ENCODE measurements at places on chromosomes 16 and 17.

- DNase-seq, result no peak
These were observed 24.8 kb downstream of the RAD51D start for GRCh38 chr17:35094902-35095301.

DNA sequence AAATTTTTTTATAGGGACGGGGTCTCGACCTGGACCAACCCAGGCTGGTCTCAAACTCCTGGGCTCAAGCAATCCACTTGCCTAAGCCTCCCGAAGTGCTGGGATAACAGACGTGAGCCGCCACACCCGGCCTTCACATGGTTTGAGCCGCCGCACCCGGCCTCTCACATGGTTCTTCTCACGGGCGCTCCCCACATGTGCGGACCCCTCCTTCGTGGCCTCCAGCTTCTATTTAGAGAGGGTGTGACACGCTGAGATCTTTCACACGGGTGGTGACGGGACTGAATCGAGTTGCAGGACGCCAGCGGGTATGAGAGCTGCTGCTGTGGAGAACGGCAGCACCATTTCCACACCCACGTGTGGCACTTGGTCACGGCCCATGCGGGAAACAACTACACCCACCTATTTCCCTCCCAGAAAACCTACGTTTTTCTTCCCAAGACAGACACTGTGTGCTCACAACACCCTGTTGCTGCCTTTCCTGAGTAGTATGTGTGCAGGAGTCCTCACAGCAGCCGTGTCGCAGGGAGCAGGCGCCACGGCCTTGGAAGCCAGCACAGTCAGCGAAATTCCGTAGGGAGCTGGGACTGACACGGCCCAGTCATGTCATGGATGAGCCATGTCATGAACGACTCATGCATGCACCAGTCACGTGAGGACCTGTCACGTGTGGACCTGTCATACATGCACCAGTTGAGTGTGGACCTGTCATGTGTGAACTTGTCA lies 20.1 kb upstream of the ACSF3 start:
- DNase-seq, result no peak

DNA sequence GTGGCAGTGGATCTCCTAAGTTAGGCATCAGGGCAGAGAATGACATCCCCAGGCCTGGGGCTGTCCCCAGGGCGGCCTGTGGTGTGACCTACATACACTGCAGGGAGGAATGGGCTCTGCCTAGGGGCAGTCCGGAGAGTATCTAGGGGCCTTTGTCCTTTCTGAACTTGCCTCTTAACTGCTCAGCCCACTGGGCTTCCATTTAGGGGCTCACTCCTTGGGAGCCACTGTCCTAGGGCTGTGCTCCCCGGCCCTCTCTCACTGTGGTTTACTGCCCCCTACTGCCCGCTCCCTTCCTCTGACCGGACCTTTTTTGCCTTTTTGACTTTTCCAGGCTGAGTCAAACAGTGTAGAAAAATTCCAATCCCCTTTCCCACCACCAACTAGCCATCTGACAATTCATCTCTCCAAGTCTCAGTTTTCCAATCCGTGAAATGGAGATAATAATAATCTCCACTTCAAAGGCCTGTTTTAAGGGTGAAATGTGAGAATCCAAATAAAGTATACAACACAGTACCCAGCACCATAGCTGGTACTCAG lies 66.8 kb downstream of the DNAH3 start:
- DNase-seq, result peak; percentile 19

DNA sequence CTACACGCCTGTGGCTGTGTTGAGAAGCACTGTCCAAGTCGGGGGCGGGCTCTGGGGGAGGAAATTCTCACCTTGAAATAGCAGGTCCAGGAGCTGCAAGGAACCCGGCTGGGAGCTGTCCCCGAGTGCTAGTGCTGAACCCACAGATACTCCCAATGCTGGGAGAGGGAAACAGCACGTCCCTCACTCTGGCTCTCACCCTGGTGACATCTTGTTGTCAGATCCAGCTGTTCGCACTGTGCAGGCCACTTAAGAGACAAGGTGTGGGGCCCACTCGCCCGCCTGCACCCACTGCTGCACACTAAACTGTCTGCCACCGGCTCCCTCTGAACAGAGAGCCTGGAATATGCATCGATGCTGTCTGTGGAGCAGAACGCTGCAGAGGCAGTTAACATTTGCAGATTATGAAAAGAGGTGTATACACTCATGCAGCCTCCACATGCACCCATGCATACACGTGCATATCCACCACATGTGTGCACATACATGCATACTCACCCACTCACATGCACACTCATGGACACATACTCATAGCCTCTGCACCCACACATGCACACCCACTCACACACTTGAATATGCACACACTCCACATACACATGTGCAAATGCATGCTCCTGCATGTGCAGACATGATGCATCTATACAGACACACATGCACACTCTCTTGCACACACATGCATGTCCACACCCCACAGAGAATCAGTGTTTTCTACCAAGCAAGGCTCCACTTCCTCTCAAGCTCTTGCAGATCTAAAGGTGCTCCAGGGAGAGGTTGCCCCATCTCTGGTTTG lies 42.0 kb downstream of the MGAT5B start:
- no peak for DNase-seq

DNA sequence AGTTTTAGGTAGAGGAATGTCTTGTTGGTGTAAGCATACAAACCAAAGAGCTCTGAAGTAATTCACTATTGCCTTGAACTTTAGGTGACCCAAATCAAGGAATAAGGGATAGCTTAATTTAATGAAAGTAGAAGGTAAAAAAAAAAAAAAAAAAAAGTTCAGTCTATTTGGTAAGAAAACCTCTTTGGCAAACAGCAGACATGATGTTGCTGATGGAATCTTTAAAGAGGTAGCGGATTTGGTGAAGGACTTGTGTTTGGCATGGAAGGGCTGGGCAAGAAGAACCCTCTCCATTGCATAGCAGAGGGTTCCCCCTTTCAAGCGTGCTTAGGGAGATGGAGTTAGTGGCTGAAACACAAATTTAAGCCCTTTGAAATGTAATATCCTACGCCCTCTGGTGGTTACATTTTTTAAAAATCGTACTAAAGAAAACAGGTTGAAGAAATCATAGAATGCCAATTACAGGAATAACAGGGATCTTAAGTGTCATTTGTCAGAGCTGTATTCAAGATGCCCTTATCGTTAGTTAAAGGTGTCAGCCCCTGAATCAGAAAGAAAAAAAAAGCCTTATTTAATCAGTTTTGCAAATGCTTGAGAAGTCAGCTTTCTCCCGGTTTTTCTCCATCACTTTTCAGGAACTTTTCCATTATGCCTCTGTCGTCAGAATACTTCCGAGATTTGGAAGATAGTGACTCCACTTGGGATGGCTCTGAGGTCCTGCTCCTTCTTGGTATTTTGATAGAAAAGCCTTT lies 383.1 kb downstream of the KCNJ2 start:
- no peak for DNase-seq

DNA sequence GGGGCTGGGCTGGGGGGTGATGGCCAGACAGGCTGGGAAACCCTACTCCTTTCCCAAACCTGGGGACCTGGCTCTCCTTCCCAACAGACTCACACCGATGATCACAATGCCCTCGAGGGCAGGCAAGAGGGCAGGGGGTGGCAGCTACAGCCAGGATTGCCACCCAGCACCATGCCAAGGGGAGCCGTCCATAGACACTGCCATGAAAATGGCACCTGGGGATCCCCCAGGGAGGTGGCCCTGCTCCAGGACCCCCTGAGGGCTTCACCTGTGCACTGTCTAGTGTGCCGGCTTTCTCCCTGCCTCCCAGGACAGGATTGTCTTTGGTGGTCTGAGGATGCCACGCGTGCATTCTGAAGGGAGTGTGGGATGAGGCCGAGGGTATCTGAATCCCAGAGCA lies 24.6 kb downstream of the RPH3AL start:
- DNase-seq, result no peak

DNA sequence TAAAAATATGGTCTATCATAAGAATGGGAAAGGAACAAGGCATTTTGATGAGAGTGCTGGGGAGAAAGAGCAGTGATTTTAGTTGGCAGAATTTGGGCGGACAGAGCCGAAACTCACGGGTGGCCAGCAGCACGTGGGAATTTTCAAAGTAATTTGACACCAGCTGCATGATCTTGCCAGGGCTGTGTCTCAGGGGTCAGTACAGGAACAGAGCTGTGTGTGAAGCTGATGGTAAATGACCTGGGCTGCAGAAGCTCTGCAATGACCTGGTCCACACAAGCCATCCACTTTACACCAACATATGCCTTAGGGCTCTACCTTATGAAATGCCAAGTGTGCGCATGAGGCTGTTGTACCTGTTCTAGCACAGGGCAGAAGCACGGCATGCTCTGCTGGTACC lies 112.0 kb downstream of the ZFHX3 start:
- DNase-seq, result no peak

DNA sequence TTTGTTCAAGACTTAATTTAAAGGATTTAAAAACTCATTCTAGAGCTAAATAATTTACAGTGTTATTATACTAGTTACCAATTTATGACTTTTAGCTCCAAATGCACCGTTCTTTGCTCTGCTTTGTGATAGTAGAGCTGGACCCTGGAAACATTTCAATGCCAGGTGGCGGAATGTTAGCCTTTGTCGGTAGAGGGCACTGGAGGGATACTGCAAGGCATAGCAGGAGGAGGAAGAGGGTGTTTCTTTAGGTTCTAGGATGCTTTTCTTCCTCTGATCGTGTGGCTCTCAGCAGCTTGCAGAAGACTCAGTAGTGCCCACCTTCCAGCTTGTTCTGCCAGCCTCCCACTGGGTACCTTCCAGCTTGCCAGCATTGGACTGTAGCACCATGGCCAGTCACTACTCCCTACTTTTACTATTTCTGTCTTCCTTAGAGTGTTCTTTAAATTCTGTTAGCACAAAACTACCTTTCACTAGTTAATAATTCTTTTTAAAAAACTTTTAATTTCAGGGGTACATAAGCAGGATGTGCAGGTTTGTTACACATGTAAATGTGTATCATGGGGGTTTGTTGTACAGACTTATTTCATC lies 325.3 kb downstream of the UTP18 start:
- no peak for DNase-seq

GRCh38 chr16:13926891-13927290 lies 6.9 kb downstream of the ERCC4 start:
- DNase-seq, result no peak

GRCh38 chr17:6241381-6241780 lies 171.2 kb downstream of the WSCD1 start:
- DNase-seq, result no peak

DNA sequence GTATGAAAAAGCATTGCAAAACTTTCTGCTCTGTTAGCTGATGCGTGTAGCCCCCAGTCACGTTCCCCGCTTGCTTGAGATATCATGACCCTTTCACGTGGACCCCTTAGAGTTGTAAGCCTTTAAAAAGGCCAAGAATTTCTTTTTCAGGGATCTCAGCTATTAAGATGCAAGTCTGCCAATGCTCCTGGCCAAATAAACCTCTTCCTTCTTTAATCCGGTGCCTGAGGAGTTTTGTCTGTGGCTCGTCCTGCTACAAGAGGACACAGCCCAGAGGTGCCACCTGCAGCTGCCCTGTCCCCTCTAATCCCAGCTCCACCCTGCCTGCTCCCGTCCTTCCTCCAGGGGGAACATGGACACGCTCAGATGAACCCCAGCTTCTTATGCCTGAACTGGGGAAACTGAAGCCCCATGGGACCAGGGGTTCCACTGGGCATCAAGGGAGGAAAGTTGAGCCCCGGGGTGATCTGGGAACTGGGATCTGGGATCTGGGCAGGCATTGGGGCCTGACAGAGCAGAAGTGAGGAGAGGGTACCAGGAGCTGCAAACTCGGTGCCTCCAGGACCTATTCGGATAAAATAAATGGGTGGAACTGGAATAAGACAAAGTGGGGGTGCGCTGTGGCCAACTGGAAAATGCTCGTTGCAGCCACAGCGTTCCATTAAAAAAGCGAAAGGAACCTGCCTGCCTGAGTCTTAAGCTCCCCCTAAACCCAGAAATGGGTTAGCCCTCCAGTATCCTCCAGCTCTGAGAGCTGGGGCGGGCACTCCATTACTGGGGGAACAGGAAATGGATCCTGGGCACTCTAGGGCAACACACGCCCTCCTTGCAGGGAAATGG lies 19.7 kb downstream of the QPRT start:
- DNase-seq, result no peak

GRCh38 chr16:68993456-68993855 lies 112.0 kb upstream of the HAS3 start:
- DNase-seq, result no peak

DNA sequence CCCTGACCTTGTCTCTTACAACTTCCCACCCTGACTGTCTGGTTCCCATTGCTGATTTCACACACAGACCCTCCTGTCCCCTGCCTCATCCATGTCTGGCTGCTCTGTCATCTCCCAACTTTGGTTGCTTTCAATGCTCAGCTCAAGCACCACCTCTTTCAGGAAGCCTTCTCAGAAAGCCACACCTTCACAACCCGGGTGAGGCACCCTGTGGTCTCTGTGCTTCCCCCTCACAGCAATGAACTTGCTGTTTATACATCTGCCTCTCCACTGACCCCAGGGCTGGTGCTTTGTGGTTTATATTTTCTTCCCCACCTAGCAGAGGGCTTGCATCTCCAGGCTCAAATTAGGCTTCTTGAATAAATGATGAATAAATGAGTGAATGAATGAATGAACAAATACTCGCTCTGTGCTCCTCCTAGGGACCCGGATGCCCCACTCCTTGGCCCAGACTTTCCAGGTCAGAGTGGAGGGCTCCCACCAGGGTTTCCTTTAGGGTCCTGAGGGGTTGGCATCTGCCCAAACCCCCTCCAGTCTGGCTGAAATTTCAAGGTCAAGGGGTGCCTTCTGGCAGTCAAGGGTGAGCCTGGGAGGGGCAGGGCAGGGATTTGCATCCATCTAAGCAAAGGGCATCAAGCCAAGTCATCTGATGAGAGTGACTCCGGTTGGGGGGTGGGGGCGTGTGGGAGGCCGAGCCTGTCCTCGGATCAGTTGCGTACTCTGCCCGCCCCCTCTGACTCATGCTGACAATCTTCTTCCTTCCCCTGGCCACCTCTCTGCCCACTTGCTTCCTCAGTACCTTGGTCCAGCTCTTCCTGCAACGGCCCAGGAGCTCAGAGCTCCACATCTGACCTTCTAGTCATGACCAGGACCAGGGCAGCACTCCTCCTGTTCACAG lies at the start of gene ITGAX:
Gene ITGAX, plus strand, starts transcription at position 783 of the 898 bp plus-strand sequence. Its CDS starts 79 bp downstream, at position 862.
- no peak for DNase-seq

GRCh38 chr17:60383379-60383778 lies 8.6 kb downstream of the USP32 start:
- no peak for DNase-seq

DNA sequence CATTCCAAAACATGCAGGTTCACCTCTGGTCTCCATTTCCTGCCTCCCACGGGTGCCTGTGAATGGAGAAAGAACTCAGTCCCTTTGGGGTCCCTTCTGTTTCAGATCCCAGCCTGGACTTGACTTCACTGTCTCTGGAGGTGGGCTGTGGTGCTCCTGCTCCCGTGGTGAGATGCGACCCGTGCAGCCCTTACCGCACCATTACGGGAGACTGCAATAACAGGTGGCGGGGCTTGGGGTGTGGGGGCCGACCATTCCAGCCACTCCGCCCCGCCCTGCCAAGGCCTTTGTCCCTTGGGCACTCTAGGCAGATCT lies 10.5 kb downstream of the LPO start:
- no peak for DNase-seq

- DNase-seq, result no peak
These were observed 281.0 kb downstream of the FTO start for GRCh38 chr16:53984936-53985335.

DNA sequence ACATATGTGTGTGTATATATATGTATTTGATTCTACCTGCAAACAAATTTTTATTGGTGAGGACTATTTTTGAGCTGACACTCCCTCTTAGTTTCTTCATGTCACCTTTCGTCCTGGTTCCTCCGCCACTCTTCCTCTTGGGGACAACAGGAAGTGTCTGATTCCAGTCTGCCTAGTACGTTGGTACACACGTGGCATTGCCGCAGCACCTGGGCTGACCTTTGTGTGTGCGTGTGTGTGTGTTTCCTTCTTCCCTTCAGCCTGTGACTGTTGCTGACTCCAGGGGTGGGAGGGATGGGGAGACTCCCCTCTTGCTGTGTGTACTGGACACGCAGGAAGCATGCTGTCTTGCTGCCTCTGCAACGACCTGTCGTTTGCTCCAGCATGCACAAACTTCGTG lies 29.4 kb upstream of the CACNG5 start:
- DNase-seq, result no peak
